NCI-H1105 (cell line): ENCODE measurements at places on chromosomes 7 and 10.

- DNase-seq, result no peak
Observed at GRCh38 chr10:26517141-26517867, 79.2 kb downstream of the APBB1IP start.

GRCh38 chr7:12534046-12534445 lies 36.5 kb upstream of the SCIN start:
- no peak for DNase-seq

GRCh38 chr7:30027065-30027456 lies 559 bp upstream of the FKBP14 start:
- DNase-seq, result no peak

GRCh38 chr7:137717811-137718271 lies 128.9 kb downstream of the DGKI start:
- DNase-seq, result no peak

DNA sequence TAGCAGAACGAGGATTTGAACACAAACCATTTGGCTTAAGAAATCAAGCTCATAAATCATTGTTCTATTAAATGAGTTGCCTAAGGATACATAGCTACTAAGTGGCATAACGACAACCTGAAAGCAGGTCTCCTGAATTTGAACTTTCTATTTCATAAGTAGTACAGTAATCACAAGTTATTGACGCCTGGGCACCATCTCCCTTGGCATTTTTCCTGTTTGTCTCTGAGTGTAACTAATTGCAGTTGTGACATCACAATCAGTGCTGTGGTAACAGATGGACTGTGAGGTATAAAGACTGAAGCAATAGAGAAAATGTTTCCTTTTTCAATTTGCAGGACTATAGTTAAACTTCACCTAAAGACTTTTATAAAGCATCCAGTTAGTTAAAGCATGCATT lies 6.4 kb upstream of the CSTF2T start:
- DNase-seq, result no peak

- no peak for DNase-seq
Observed at GRCh38 chr7:33750177-33750576, 155.2 kb upstream of the BMPER start.

- no peak for DNase-seq
Observed at GRCh38 chr7:43193893-43194292, 81.4 kb downstream of the HECW1 start.

- no peak for DNase-seq
Observed at GRCh38 chr7:47485640-47486435, 96.1 kb downstream of the TNS3 start.

DNA sequence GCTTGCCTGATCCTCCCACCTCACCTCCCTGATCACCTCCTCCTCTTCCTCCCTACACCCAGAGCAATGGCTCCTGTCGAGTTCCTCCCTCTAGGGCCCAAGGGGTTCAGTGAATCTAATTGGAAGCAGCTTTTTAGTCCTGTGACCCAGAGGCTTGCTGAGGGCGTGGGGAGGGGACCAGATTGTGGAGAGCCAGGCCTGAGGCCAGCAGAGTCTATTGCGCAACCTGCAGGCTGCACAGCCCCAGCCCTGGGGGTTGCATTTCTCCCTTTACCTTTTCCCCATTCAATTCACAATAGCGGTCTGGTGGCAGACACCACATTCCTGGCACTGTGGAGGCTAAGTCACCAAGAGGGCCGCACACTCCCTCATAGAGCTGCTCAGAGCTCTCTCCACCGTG lies 32.5 kb downstream of the GHRHR start:
- DNase-seq, result no peak

DNA sequence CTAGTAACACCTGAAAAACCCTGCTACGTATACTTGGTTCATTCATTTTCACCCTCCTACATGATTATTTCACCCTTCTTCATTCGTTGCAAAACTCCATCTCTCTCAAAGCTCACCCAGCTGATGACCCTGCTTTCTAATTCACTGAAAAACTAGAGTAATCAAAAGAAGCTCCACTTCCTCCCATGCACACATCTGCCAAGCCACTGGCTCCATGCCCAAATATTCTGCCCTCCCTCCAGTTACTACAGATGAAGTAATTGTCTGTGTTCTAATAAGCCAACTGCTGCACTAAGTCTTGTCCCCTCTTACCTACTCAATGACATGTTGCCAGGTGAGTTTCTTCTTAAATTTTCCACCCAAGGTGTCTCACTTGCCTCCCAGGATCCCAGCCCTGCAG lies 96.9 kb upstream of the CCDC71L start:
- peak; percentile 80 for DNase-seq
